ENCODE measurements at places on chromosomes 6 and 20. TPM values are rescaled to one million over a fixed set of nuclear protein-coding genes. Genes with fewer than 3 reads are reported as not detected.
A peak's percentile ranks its signal among the peaks of the same experiment; 100 is the strongest.

- peak; percentile 62 for ATAC-seq
Observed at GRCh38 chr6:116393430-116393829, 22.7 kb downstream of the DSE start.

GRCh38 chr6:113846577-113846976 is 10.6 kb upstream of the MARCKS start:
- ATAC-seq, result no peak

DNA sequence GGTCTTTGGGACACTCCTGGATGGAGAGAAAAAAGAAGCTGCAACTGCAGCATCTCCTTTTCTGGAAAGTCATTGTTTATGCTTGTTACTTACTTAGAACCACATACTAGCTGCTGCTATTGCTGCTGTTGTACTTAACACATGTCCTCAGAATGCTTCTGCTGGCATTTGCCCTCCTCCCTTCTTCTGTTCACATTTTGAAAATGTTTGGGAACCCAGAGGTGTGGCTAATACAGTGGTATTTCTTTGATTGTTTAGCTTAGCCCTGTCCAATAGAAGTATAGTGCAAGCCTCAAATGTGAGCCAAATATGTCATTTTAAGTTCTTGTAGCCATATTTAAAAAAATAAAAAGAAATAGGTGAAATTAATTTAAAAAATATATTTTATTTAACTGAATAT is 8.4 kb downstream of the DTD1 start:
- no peak for ATAC-seq

DNA sequence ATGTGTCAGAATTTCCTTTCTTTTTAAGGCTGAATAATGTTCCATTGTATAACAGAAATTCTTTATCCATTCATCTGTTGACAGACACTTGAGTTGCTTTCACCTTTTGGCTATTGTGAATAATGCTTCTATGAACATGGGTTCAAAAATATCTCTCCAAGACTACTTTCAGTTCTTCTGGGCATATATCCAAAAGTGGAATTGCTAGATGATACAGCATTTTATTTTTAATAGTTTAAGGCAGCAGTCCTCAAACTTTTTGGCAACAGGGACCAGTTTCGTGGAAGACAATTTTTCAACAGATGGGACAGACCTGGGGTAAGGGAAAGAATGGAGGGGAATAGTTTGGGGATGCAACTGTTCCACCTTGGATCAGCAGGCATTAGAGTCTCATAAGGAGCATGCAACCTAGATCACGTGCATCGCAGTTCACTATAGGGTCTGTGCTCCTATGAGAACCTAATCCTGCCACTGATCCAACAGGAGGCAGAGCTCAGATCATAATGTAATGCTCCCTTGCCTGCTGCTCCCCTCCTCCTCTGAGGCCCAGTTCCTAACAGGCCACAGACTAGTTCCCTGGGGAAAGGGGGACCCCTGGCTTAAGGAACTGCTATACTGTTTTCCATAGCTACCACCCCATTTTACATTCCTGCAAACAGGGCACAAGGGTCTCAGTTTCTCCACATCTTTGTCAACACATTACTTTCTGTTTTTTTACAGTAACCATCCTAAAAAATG is 239.9 kb upstream of the RNF217 start:
- ATAC-seq, result no peak

DNMT3B gene
- 0.99 TPM for total RNA-seq

PHACTR1 gene
- 1.5 TPM for total RNA-seq

Measured in activated T-helper 17 cell treated with anti-CD3 and anti-CD28 coated beads, Interleukin-2, amount 50 U/mL, for 72 hours (primary cell).